ENCODE measurements at places on chromosomes 12 and 14.

DNA sequence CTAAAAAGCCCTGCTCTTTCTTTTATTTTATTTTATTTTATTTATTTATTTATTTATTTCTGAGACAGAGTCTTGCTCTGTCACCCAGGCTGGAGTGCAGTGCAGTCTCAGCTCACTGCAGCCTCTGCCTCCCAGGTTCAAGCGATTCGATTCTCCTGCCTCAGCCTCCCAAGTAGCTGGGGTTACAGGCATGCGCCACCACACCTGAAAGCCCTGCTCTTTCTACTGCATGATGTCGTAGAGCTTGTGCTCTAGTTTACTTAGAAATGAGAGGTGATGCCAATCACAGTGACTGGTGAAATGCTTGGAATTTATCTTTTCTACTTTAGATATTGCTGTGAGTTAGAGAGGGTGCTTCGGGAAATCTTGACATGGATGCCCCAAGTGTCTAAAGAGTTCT, 54.5 kb downstream of the DAD1 start:
- no peak for DNase-seq

GRCh38 chr14:64891839-64892375, 12.2 kb upstream of the SPTB start:
- peak; percentile 87 for DNase-seq

- DNase-seq: no peak
Measured at GRCh38 chr14:63777024-63777423, 49.2 kb upstream of the SGPP1 start.

GRCh38 chr14:105065280-105066228, at the start of gene GPR132:
Gene GPR132 (minus strand): TSS chr14:105065430. CDS start chr14:105055420, 10,010 bp downstream.
- peak; percentile 99 for DNase-seq

DNA sequence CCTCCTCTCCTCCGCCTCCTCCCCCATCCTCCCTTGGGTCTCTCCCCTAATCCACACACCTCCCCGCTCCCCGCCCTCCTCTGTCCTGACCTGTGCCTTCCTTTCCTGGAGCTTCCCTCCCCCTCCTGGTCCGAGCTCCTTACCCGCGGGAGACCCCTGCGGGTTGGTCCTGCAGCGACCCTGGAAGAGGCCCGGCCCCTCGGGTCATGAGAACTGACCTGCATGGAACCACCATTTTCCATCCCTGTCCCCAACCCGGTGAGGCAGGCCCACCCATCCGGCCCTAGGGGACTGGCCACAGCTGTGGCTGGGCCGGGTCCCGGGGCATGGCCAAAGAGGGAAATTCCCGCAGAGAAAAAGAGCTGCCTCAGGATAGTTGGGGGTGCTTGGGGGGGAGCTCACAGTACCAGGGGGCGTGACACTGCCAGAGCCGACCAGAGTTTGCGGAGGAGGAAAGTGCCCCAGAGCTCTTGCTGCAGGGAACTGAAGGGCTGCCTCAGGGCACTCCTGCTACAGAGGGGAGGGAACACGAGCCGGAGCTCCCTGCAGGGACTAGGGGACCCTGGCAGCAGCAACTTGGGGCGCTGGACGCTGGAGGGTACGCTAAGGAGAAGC, 613 bp downstream of the ARHGEF40 start:
- DNase-seq: no peak

GRCh38 chr14:52895000-52895399, 55.9 kb downstream of the FERMT2 start:
- peak; percentile 15 for DNase-seq

GRCh38 chr14:75720842-75721498, 59.9 kb downstream of the TTLL5 start:
- no peak for DNase-seq

DNA sequence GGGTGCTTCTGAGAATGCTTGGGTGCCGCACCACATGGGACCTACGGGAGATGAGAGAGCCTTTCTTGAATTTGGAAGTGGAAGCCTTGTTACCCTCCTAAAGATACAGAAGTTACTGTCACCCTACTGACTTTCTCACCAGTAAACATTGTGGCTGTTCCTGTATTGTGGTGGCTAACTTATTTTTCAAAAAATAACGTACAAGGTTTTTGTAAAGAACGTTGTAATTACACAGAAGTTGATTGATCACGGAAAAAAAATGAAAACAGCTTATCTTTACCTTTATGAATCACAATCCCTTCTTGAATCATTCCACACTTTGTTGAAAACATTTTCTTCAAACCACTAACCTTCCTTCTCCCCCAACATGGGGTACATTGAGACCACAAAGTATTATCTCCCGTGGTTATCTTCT, 22.0 kb upstream of the PPFIBP1 start:
- no peak for DNase-seq

- DNase-seq: no peak
Measured at GRCh38 chr12:82351390-82351789, 6.8 kb downstream of the CCDC59 start.

DNA sequence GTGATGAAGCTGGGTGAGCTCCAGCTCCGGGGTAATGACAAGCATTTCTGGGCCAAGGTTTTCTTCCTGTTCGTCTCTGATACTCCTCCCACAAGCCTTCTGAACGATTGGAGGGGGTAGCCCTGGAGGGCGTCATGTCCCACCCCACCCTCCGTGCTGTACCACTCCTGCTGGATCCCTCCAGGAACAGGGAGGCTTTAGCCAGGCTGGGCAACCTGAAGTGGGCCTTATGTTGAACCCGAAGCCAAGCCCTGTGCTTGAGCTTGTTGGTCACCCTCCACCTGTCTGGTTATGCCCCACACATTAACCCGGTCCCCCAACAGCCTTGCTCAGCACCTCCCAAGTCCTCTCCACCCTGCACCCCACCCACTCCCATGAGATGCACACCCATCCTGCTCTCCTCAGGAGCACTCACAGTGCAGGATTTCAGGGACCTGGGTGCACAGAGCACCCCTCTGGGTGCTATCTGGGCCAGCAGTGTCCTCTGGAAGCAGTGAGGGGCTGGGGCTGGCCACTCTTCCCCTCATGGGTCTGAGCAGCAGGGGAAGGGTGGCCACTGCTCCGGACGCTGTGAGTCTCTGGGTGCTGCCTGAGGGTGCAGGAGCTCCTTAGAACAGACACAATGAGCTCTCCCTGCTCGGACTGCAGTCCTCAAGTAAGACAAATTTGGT, 6.8 kb upstream of the KRT83 start:
- no peak for DNase-seq

DNA sequence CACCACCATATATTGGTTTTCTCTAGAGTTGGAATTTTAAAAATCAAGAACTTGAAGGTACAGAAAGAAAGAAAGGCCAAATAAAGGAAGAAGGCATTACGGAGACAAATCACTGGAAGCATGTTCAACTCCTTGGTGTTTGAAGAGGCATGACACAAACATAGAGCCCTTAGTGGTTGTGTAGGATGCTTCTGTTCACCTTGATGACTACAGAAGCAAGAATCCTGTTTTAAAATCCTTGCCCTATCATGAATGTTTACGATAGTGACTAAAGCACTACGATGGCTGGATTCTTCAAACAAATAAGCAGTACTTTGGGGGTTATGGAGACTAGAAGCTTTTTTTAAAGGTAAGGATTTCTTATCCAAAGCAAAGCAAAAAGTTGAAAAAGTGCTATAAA, 10.3 kb upstream of the ISM2 start:
- no peak for DNase-seq

DNA sequence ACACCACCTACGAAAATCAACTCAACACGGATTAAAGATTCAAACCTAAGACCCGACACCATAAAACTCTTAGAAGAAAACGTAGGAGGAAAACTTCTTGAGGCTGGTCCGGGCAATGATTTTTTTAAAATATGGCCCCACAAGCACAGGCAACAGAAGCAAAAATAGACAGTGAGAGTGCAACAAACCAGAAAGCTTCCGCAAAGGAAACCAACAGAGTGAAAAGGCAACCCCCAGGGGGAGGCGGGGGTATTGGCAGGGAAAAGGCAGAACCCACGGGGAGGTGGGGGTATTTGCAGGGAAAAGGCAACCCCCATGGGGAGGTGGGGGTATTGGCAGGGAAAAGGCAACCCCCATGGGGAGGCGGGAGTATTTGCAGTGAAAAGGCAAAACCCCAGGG, 20.5 kb upstream of the FBRSL1 start:
- peak; percentile 85 for DNase-seq

GRCh38 chr12:11879306-11879705, 191.4 kb upstream of the BCL2L14 start:
- DNase-seq: no peak

DNA sequence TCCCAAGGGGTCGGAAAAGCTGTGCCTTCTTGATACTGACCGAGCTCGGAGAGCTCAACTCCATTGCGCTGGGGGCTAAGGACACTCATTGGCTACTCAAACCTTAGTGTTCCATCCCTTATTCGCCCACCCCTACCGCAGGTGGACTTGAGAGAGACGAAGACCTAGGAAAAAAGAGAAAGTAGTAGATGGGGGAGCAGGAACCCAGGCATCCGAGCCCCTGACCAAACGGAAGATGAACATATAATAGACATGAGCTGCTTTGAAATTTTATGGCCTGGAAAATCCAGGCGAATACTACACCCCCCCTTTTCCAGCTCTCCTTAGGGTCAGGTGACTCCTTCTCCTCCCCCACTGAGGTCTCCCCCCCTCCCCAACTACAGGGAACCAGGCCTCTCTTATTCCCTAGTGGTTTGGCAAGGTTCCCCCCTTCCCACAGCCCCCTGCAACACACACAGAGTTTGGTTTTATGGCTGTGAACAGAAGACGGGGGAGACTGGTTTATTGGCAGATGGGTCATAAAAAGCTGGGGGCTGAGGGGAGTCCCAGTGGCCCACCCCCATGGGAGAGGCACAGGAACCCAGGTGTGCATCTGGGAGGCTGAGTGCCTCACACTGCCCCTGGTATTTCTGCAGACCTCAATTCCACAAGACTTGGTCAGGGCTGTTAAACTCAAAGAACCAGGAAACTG, 1.6 kb downstream of the GDF11 start:
- DNase-seq: no peak

DNA sequence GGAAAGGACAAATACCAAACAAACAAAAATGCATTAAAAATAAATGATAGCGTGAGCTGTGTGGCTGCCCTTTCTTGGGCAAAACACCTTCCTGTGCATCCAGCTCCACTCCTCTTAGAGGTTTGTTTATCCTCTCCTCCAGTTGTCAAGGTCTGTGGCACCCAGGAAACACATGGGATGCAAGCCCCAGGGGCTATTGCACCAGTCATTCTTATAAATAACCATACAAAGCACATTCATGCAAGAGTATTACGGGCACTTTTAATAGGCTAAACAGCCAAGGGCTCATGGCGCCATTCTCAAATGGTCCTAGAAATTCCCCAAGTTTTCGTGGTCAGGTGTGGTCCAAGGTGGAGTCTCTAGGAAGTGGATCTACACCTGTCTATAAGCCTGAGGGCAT, 257.0 kb downstream of the DPF3 start:
- DNase-seq: no peak

- no peak for DNase-seq
Measured at GRCh38 chr12:4114986-4115385, 158.6 kb upstream of the CCND2 start.

DNA sequence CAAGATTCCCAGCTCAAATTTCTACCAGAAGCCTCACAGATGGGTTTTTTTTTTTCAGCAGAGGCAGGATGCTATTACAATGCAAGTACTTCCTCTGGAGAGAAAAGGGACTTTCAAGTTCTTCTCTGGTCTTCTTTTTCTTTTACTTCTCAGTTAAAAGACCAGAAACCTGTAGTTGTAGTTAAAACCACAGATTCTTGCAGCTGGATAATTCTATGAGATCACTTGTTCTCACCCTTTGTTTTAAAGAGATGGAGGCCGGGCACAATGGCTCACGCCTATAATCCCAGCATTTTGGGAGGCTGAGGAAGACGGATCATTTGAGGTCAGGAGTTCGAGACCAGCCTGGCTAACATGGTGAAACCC, 47.6 kb upstream of the OVCH1 start:
- no peak for DNase-seq

- no peak for DNase-seq
Measured at GRCh38 chr14:103022685-103023044, 34.7 kb downstream of the CDC42BPB start.

- no peak for DNase-seq
Measured at GRCh38 chr14:99872786-99873440, 79.7 kb downstream of the EML1 start.

DNA sequence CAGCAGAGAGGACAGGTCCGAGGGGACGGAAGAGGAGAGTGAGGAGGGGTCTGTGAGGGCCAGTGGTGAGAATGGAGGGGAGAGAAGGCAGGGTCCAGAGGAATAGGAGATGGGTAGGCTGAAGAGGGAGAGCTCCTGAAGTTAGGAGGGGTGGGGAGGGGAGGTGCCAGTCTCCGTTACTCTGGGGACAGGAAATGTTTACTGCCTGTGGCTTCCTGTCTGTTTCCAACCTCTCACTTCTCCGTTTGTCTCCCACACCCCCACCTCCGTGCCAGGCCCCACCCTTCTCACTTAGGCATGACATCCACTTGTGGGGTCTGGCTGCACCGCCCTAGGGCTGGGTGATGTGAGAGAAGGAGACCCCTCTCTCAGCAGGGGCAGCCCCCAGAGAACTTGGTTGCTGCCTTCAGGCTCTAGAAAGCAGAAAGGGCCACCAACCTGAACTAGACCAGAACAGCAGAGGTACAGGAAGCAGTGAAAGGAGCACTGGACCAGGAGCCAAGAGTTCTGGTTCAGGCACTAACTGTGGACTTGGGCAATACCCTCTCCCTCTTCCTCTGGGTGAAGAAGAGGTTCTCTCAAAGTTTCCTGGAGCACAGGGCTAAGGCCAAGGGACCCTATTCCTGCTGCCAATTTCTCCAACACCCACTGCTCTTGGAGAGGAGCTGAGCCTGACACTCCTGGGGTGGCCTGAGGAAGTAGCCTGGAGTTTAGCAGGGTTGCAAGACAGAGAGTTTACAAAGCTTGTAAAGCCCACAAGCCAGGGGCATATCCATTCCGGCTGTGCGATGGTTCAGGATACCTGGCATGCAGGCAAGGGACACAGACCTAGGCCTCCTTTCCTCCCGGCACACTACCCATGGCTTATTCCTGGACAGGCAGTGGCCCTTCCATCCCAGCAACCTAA, 5.5 kb downstream of the ITGA5 start:
- peak; percentile 86 for DNase-seq

GRCh38 chr12:53974084-53975063, at the start of gene HOTAIR:
Gene HOTAIR (minus strand): TSS chr12:53974954.
- DNase-seq: peak; percentile 61

DNA sequence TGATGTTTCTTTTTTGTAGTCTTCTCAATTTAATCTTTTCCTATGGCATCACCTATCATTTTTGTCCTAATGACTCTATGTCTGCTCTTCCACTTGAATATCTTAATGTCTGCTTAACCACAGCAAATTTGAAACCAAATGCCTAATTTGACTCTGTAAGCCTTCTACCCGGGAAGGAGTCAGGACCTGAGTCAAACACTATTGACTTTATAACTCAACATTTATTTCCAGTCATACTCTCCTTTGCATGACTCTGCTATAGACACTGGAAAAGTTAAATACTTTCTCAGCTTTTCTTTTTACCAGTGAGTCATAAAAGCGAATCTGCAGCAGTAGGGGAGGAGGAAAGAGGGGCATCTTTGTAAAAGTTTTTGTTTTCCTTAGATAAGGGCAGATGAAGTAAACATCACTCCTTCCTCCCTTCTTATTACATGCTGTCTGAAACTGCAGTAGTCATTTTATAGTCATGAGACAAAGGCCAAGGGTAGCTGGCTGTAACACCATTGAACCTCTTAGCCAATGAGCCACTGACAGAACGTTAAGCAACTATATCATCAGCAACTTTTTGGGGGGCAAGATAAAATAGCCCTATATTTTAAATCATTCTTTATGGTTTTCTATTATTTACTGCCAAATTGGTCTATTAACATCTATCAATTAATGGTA, 179.3 kb downstream of the MIPOL1 start:
- no peak for DNase-seq
